ENCODE measurements at places on chromosomes 2 and 18.

- no peak for DNase-seq
Observed at GRCh38 chr2:47029737-47030524, 114.3 kb upstream of the MCFD2 start.

DNA sequence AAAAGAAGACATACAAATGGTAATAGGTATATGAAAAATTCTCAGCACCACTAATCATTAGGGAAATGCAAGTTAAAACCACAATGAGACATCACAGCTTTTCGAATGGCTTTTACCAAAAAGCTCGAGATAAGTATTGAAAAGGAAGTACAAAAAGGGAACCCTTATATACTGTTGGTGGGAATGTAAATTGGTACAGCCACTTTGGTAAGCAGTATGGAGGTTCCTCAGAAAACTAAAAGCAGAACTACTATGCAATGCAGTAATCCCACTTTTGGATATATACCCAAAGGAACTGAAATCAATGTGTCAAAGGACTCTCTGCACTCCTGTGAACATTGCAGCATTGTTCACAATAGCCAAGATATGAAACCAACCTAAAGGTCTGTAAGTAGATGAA is 107.5 kb upstream of the SPATS2L start:
- no peak for DNase-seq

GRCh38 chr2:37091873-37092272 is 7.6 kb downstream of the GPATCH11 start:
- no peak for DNase-seq

GRCh38 chr2:84880645-84881521 is at the start of gene TRABD2A:
TSS of gene TRABD2A (minus strand) at chr2:84881084. CDS start at chr2:84881039, 45 bp downstream.
- no peak for DNase-seq

DNA sequence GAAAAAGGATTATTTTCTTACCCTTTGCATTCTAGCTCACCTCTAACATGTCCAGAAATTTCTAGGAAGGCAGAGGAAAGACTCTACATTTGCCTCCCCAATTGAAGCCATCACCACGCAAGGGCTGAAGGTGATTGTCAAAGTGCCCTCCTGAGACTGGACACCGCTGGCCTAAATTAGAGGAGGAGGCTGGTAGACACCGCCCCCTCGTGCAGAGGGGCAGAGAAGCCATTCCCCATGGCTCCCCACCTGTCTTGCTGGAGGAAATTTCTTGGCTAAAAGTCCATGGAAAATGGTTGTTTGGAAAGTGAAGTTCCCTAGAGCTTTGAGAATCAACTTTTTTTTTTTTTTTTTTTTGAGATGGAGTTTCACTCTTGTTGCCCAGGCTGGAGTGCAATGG is 31.3 kb upstream of the CREB1 start:
- no peak for DNase-seq

- DNase-seq: no peak
Observed at GRCh38 chr2:26606847-26607190, 34.3 kb downstream of the CIB4 start.

- no peak for DNase-seq
Observed at GRCh38 chr18:41262688-41263087, 692.3 kb upstream of the PIK3C3 start.

GRCh38 chr18:55396267-55396905 is 191.6 kb downstream of the TCF4 start:
- DNase-seq: no peak

DNA sequence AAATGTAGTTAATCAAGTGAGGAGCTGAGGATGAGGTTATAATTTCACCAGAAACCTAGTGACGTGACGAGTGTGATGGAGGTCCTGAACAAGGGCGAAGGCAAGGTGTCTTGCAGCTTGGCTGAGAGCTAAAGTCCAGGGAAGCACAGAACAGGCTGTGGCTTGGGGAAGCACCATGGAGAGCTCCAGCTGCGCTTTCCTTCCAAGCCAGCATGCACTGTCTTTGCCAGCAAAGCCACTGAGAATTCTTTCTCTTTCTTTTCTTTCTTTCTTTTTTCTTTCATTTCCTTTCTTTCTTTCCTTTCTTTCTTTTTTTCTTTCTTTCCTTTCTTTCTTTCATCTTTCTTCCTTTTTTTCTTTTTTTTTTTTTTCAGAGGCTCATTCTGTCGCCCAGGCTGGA is 239.3 kb downstream of the FBXO15 start:
- DNase-seq: no peak

DNA sequence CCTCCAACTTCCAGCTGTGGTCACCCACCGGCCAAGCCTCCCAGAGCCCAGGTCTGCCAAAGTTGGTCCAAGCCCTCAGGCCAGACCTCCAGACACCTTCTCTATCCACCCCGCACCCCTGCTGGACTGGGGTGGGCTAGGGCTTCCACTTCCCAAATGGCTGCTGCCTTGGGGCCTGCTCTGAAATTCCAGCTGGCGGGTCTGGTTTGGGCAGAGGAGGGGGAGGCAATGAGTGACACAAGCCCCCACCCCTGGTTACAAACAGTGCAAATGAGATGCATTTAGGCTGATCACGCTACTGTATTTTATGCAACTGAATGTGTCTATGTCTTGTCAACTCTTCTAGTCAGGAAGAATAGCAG is 14.6 kb downstream of the POU3F3 start:
- DNase-seq: no peak

DNA sequence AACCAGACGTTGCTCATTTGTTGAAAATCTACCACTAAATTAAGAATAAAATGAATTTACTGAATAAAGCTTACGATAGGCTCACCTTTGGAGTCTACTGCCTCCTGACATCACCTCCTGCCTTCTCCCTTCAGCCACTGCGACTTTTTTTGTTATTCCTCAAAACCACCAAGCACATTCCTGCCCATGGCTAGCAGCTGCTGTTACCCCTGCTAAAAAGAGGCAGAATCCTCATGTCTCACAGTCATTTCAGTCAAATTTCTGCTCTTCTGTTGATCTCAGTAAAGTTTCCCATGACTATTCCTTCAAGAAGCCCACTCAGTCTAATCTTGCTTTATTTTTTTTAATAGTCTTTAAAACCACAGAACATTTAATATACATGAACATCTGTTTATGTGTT is 40.8 kb upstream of the ANKRD62 start:
- no peak for DNase-seq

- no peak for DNase-seq
Observed at GRCh38 chr2:224944707-224945547, 97.3 kb downstream of the DOCK10 start.

DNA sequence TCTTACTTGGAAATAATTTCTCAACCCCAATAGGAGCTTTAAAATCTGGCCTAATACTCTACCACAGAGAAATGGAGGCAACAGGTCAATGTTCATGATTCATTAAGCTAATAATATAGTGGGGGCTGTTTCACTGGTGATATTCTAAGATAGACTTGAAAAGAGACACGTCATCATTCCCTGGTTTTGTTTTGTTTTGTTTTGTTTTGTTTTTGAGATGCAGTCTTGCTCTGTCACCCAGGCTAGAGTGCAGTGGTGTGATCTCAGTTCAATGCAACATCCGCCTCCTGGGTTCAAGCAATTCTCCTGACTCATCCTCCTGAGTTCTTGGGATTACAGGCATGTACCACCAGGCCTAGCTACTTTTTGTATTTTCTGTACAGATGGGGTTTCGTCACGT is 37.5 kb upstream of the SOS1 start:
- DNase-seq: no peak

DNA sequence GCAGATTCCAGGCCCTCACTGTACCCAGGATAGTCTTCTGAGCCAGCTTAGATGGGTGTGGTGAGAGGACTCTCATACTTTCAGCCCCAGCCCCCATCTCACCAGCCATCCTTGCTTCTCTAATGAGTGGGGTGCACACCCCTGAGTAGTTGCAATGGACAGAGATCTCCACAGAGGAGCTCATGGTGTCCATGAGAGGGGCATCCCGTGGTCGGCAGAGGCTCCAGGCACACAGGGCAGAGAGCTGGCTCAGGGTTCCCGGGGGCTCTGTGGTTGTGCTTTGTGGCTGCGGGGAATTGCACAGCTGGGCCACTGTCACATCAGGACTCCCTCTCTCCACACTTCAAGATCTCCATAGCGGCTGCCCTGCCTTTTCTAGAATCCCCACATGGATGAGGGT is 226.0 kb upstream of the PXDN start:
- no peak for DNase-seq

- no peak for DNase-seq
Observed at GRCh38 chr2:74767618-74768017, 66.3 kb upstream of the HK2 start.

GRCh38 chr2:241811952-241812729 is 3.1 kb downstream of the NEU4 start:
- no peak for DNase-seq

- no peak for DNase-seq
Observed at GRCh38 chr2:28767337-28767736, 15.7 kb downstream of the PPP1CB start.

- no peak for DNase-seq
Observed at GRCh38 chr18:66457245-66457644, 146.6 kb downstream of the CDH19 start.

DNA sequence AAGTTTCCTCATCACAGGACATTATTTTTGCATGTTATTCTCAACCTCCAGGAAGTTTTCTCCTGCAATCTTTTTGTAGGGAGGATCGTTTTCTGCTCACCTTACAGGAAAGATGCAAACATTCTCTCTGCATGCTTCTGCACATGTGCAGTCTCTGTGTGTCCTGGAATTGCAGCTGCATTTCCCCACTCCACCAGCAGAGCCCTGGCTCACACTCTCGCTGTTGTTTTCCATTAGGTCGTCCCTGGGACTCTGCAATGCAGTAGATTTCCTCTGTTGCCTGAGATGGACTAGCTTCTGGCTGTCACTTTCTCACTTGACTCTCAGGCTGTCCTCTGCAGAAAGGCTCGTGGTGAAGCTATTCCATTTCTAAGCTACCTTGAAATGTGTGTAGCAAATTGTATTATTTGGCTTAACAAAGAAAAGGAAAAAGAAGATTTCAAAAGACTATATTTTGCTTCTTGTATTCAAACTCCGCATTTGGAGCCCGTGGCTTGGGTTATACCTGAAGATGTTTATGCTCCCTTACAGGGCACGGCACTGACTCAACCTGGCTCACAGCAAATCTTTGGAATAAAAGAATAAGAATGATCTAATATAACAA is 346.7 kb downstream of the RAD51AP2 start:
- no peak for DNase-seq

- no peak for DNase-seq
Observed at GRCh38 chr2:156903335-156903734, 354.2 kb upstream of the GALNT5 start.

DNA sequence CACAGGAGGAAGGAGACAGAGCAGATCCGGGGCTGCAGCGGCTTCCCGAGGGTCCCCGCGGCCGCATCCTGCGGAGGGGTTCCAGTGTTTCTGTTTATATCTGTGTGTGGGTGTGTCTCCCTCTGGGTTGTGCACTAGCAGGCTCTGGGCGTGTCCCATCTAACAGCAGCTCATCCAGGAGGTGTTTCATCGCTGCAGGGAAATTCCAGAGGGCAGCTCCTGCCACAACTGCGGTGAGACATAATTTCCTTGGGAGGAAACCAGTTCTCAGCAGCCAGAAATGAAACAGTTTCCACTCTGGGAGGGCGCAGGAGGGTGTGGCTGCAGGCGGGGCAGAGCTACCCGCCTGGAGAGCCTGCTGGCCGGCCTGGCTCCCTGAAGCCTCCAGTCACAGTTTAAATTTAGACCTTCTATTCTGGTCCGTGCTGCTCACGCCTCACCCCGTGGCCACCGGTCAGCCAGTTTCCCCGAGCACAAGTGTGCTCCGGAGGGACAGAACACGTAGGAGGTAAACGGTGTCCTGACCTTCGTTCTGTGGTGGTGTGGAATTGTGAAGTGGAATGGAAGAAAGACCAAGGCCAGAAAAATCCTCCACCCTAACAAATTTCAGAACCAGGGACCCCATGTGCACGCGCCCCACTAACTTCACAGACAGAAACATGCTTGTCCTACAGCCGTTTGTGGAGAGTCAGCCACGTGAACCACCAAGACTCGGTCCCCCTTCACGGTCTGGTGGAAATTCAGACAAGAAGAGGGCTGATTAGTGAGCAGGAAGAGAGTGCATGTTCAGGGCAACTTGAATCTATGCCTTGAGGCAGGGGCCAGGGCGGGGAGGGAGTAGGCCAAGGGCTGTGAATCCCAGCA is 50.2 kb downstream of the TEX44 start:
- DNase-seq: peak; percentile 79

DNA sequence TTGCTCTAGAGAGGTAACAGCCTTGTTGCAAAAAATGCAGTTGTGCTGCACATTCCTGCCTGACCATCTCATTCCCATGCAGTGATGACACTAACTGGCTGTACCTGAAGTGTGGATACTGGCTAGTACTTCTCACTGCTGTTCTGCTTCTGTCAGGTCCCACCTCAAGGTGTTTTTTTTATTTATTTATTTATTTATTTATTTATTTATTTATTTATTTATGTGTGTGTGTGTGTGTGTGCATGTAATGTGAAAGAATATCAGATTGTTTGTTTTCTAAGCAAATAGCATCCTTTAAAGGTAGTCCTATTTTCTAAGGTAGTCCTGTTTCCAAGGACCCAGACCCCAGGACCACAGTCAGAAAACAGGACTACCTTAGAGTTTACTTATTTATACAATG is 87.2 kb upstream of the SYT4 start:
- DNase-seq: no peak

DNA sequence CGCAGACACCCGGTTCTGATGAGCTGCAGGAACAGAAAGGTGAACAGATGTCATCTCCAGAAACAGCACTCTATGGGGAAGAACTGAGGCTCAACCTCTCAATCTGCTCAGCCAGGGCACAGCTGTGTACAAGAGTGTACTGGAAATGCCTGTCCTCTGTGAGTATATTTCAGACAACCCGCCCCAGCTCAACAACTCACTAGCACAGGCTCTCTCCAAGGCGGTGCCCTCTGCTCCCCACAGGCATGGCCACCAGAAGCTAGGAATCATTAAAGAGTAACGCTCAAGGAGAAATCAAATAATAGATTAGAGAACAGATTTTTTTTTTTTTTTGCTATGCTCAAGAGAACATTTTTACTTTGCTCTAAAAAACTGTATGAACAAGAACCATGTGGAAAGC is 43.8 kb downstream of the WDFY1 start:
- DNase-seq: no peak

- DNase-seq: no peak
Observed at GRCh38 chr2:107669335-107669734, 157.4 kb upstream of the RGPD4 start.

GRCh38 chr2:8870441-8870840 is 33.0 kb upstream of the KIDINS220 start:
- DNase-seq: no peak

- no peak for DNase-seq
Observed at GRCh38 chr2:33166287-33166881, 219.6 kb downstream of the LTBP1 start.

DNA sequence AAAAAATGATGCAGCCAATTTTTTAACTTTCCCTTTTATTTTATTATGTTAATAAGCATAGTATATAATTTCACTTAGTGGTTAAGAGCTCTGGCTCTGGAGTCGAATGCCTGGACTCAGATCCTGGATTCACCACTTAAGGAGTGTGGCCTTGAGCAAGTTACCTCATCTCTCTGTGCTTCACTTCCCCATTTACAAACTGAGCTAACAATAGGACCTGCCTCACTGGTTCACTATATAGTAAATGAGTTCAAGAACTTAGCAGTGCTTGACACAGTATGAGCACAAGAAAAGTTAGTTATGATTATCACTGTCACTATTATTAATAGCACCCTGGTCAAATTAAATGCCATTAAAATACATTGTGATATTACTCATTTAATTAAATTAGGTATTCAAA is 30.6 kb downstream of the SCN3A start:
- DNase-seq: no peak
